ENCODE measurements at places on chromosomes 5 and 9.

DNA sequence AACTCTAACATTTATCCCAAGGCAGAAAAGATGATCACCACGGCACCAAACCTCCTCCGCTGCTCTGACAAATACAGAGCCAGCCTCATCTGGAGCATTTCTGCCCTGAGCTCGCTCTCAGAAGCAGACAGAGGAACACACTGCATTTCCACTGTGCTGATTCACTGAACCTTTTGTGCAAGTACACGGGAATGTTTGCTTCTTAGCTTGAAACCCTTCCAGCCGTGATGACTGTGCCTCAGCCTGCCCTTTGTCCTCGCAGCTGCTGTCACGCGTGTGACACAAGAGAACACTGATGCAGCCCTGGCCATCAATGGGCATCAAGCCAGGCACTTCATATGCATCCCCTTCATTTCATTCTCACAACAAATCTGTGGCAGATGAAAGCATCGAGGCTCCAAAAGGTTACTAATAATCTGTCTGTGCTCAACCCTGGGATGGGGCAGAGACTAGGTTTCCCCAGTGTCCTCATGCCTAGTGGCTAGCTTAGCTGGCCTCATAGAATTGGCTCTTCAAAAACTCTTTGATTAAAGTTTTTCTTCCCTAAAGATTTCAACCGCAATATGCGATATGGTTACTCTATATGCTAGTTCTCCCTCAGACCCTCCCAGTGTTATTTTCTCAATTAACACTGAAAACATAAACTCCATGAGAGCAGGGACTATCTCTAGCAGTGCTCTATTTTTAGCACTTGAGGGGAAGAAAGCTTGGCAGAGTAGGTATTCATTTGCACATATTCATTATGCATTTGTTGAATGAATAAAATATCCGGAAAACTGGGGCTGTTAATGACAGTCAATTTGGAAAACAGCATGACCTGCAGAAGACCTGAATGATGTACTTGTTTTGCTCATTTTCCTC, 7.3 kb downstream of the CDC14B start:
- no peak for DNase-seq

DNA sequence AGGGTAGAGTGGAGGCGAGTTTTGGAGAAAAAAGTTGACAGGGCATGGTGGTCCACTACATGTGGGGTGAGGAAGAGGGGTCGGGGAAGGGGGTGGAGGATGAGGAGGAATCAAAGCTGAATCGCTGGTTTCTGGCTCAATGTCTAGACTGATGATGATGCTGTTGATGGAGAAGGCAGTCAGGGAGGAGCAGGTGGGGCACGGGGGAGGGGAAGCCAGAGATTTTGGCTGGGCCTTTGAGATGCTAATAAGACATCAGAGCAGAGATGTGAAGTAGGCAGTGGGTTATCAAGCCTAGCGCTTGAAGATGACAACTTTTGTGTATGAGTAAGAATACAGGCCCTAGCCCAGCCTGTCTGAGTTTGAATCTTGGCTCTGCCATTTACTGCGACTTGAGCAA, 32.4 kb upstream of the TTC23L start:
- DNase-seq, result no peak

DNA sequence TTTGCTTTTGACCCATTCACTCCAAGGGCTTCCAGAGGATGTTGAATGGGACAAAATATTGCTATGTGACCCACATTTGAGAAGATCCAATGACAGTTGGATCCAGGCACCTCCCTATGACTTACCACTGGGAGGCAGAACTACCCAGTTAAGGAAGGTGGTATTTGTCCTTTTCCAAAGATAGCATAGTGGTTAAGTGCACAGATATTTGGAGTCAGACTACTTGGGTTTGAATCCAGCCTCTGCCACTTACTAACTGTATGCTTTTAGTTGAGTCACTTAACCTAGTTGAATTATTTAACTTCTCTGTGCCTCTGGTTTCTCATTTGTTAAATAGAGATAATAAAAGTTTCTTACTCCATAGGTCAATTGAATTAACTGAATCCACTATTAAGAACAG, 74.5 kb upstream of the PALM2AKAP2 start:
- DNase-seq, result no peak

GRCh38 chr5:17991775-17992174, 357.5 kb downstream of the TAF11L14 start:
- DNase-seq, result no peak

GRCh38 chr9:122096620-122097415, 3.7 kb upstream of the TTLL11 start:
- no peak for DNase-seq

DNA sequence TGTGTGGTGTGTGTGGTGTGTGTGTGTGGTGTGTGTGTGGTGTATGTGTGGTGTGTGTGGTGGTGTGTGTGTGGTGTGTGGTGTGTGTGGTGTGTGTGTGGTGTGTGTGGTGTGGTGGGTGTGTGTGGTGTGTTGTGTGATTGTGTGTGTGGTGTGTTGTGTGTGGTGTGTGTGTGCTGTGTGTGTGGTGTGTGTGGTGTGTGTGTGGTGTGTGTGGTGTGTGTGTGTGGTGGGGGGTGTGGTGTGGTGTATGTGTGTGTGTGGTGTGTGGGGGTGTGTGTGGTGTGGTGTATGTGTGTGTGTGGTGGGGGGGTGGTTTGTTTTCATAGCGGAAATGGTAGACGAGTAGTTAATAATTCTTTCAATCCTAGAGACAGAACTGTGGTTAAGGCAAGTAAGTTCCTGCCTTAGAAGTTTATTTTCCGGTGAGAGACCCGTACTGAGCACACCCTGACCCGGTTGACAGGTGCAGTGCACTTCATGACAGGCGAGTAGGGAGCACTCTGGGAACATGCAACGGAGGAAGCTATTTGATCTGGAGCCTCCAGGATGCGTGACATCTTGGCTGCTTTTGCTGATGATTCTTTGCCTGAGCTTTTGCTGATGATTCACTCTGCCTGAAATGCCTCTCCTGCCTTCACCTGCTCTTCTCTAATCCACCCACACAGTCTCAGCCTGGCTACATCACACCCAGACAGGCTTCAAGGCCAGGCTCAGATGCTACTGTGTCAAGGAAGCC, 21.7 kb upstream of the FAT2 start:
- DNase-seq, result peak; percentile 44

DNA sequence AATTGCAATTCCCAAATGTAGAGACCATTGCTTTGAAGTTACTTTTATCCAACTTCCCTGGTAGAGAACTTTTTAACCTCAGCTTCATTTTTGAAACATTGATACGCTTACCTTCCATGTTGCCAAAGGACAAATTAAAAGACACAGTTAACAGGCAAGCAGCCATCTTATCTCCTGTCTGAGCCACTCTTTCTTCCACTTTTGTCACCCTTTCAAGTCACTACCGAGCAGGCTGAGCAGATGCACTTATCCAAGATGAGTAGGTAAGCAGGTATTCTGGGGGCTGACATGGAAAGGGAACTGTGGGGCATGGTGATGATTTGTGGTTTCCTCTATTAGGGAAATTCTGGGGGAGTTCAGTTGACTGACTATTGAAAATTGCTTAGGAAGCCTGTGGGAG, 66.7 kb downstream of the DOCK2 start:
- no peak for DNase-seq

DNA sequence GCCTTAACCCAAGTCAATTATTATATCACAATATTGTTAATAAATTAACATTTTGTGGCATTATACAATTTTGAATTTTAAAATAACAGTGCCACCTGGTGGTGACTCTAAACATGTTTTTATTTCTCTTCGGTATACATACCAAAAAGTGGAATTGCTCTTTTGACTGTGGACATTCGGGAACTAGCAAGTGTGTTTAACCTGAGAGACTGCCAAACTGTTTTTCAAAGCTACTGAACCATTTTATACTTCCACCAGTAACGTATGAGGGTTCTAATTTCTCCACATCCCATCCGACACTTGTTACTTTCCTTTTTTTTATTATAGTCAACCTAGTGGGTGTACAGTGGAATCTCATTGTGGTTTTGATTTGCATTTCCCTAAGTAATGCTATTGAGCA, 18.3 kb upstream of the HSDL2 start:
- no peak for DNase-seq

GRCh38 chr5:150243590-150243989, 46.0 kb downstream of the CAMK2A start:
- DNase-seq, result no peak

DNA sequence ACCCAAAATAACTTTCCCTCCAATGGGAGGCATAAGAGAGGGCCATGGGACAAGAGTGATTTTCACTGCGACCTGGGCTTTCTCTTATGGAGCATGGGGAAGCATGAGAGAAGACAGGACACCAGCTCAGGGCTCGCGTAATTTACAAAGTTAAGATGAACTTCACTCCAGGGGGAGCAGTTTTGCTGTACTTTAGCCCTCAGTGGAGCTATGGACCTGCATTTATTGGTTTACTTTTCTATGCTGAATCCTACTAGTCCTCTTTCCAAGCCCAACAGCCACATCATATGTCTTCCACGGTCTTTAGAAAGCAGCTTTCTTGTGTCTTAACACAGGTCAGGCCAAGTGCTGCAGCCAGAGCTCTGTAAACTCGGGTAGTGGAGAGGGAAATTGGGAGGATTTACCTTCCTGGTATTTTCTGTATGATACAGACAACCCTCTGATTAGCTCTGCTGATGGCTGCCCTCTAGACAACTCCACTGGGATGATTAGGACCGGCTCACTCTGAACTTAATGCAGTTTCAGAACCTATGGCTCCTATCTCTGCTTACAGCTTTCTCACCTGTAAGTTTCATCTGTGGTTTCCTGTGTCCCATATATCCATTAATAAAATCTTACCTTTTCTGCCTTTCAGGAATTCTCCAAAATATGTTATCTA, 581.0 kb upstream of the RORB start:
- DNase-seq, result no peak

DNA sequence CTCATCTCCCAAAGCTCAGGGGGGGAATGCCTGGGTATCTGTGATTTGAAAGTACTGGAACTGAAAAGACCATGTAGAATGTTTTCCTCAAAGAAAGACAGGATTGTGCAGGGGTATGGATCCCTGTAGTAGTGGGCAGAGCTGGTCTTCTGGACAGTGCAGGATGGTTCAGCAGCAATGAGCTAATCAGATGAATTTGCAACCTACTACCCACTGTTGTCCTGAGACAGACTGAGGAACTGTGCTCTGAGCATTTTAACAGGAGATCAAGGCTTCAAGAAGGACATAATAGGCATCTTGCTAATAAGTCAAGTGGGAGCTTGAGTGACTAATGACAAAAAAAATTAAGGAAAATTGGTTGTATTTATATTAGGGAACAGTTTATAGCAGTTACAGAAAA, 61.7 kb downstream of the FYB1 start:
- DNase-seq, result no peak

DNA sequence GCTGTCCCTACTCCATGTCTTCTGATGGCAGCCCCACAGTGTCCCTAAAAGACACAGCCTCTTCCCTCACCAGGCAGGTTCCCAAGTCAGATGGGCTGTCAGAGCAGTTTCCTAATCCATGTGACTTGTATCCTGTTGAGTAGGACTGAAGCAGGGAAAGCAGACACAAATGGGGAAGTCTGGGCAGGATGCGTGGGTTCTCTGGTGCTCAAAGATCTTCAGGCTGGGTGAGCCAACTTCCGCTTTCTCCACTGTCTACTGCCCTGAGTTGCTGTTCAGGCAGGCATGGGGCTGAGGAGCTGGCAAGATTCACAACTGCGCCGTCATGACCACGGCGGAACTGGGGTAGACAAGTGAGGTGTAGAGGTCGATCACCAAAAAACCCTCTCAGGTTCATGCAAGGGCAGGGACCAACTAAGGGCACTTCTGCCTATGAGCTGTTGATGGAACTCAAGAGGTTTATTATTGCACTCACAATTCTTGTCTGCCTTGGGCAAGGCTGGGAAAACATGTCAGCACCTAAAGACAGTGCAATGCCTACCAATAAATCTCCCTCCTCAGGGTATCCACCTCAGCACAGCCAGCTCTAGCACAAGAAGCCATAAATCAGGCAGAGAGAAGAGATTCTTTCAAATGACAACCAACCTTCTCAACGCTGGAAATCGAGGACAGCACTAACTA, 83.4 kb downstream of the RAPGEF1 start:
- DNase-seq, result peak; percentile 59

DNA sequence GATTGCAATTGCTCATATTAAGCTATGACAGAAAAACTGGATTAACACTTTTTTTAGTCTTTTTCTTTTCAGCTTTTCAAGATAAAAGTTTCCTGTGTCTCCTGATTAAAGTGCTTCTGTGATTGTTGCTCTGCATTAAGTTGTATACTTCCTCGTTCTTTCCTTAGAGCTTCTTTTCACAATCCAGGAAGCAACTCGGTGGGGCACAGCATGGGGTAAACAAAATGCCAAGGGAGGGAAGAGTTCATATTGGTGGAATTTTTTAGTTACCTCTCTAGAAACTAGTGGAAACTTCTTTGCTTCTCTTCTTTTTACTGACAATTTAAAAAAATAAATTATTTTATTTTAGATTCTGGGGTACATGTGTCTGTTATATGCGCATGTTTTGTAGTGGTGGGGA, 37.8 kb upstream of the ARRDC3 start:
- no peak for DNase-seq

DNA sequence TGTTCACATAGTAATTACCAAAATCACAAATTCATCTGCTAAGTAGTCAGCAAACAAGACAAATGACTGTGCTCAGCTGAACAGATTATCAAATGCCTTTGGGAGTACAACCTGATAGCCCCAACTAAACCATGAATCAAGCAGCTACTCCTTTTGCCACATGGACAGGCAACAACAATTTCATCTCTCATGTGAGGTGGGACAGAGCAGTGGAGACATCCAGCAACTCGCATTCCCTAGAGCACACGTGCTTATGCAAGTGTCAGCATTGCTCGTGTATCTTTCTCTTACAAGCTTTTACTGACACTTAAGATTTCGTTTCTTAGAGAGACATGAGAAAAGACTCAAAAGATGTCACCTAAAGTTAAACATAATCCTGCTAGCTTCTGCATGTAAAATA, 42.7 kb upstream of the PPP2R2B start:
- DNase-seq, result no peak

GRCh38 chr5:107673368-107674136, 2.8 kb upstream of the EFNA5 start:
- peak; percentile 46 for DNase-seq

DNA sequence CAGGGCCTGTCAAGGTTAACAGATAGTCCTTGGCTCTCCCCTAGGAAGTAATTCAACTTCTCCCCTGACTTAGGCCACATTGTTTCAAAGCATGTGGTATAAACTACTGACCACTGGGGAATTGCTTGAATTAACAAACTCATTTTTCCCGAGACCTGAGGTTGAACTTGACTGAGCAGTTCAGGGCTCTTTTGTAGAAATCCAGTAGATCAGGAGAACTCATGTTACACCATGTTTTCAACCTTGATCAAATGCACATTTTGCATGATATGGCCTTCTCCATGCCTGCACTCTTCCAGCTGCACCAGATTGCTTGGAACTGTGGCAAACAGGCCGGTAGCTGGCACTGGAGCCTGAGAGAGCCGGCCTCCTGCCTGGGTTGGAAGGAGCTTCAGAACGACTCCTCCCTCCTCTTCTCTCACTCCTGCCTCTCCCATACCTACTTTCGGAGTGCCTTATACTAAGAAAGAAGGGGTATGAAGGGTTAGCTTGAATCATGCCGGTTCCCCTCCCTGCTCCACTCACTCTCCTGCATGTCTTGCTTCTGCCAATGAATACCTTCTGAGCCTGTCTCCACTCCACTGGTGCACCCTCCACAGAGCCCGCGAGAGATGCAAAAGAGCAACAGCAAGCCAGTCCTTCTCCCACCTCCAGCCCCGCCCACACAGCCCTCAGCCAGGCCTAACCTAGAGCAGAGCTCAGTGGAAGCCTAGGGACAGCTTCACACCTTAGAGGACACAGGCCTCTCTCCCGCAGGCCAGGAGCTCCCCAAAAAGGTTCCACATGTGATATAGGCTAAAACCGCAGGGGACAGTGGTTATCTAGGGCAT, 159.4 kb downstream of the MACROH2A1 start:
- DNase-seq, result peak; percentile 24

- DNase-seq, result no peak
Observed at GRCh38 chr5:143016777-143017516, 246.8 kb downstream of the ARHGAP26 start.

Measured in naive thymus-derived CD8-positive, alpha-beta T cell (primary cell).